ENCODE measurements at places on chromosomes 4 and X.
A peak's percentile ranks its signal among the peaks of the same experiment; 100 is the strongest.

GRCh38 chr4:17630228-17630627, 15.8 kb downstream of the MED28 start:
- DNase-seq = no peak

DNA sequence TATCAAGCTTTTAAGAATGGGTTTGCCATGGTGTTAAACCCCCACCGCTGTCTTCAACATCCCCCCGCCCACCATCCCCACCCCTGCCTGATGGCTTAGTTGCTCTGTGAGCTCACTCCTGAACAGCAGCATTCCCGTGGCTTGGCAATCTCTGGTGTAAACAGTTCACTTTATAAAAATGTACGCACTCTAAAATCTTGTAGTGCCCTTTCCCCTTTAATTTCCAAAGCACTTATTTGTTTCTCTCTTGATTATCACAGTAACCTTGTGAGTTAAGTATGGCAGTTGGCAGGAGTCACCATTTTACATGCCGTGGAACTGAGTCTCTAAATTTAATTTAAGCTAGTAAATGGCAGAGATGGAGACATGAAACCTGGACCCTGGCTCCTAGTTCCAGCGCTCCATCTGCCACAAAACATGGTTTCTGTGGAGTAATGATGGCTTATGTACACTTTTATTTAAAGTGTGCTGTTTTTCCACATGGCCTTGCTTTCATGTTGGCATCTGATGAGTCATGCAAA, 123.1 kb downstream of the AFF1 start:
- no peak for DNase-seq

- no peak for DNase-seq
Observed at GRCh38 chr4:38983787-38984598, 48.2 kb downstream of the TMEM156 start.

GRCh38 chrX:41445171-41445570, 2.0 kb upstream of the NYX start:
- DNase-seq = no peak

GRCh38 chrX:154731881-154732280, 19.0 kb downstream of the GAB3 start:
- peak; percentile 81 for DNase-seq

GRCh38 chr4:91092398-91092980, 965.3 kb downstream of the CCSER1 start:
- DNase-seq = no peak

- DNase-seq = peak; percentile 75
Observed at GRCh38 chrX:68994135-68994890, 165.5 kb downstream of the EFNB1 start.

DNA sequence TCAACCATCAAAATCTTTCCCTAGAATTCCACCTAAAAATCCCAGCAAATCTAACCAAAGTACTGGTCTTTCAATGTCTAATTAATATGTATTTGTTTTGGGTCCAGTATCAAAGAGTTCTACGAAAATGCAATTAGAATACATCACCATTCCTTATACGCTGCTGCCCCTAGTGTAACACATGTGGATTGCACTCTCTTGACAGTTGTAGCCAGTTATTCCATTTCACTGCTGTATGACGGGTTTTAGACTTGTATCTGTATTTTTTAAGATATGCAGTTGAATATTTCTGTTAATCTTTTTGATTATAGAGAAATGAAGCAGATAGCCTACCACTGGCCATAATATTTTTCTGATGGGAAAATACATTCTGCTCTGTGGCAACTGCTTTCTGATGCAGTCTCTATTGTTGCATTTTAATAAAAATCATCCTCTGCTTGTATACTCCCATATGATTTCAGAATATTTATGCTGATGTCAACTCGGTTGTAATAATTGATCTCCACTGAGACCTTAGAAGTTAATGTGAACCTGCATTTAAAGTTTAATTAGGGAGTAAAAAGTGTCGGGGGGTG, 17.1 kb upstream of the PAGE2B start:
- DNase-seq = peak; percentile 20
